Caco-2 (cell line): ENCODE measurements at places on chromosomes 16 and 17.

DNA sequence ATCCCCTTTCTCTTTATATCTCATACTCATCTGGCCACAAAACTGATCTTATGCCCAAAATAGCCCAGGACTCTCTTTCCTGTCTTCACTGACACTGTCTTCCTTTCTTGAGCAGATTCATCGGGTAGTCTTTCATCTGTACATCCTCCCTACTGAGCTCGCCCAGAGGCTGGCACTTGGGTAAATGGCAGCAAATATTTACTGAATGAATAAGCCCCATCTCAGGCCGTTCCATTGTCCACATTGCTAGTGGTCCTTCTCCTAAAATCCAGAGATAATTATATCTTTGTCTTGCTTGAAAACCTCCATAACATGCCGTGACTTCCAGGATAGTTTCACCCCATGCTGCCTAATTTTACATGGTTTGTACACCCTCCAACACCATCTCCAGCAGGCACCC is 158.1 kb upstream of the SDK2 start:
- no peak for DNase-seq

DNA sequence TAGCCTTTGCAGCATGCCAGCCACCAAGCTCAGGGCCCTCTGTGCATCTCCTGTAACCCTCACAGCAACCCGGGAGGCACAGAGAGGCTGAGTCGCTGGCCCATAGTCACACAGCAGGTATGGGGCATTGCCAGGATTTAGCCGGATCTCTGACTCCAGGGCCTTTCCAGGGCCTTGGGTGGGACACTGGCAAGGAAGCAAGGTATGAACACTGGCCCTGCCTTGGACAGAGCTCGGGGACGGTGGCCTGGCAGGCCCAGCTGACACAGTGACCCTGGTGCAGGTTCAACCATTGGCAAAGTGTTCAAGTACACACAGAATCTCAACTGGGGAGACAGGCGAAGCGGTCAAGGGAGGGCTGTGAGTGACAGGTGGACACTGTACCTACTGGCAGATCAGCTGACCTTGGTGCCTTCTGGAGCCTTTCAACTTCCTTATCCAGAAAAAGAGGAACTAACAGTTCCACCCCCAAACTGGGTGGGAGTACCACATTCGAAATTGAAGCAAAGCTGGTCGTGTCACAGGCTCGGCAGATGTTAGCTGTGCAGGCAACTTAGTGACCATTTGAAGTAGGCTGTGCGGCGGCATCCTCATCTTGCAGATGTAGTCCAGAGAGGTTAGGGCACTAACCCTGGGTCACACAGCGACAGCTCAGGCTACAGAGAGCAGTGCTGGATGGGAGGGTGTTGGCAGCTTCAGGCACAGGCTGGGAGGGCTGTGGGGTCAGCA is 287.4 kb downstream of the SEC14L1 start:
- DNase-seq = no peak

DNA sequence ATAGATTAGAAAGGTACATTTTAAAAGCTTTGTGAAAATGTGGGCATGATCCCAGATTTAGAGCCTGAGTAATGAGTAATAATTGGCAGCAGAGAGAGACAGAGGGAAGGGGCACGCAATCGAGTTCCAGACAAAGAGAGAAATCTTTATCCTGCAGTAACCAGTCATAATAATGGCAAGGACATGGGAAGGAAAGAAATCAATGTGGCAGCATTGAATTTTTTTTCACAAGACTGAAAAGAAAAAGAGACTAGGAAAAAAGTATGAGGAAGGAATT is 790.8 kb upstream of the SOX9 start:
- no peak for DNase-seq

DNA sequence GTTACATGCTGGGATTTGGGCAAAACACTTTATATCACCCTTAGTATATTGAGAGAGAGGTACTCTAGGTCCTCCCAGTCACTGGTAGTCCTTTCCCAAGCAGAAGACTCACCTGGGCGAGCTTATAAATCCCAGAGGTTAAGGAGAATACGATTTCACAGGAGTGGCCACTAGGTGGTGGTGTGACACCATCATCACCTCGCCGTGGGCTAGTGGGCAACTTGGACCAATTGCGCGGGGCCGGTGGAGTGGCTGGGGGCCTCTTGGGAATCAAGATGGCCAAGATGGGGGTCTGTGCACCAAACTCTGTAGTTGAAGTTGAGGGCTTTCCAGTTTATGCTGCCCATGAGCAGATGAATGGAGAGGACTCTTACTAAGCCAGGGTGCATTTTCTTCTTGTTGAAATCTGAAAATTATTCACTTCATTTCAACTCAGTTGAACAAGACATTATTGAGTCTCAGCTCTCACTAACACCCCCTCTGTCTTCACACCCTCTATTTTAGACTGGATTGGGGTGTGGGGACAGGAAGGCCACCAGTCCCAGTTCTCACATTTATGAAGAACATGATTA is 38.2 kb upstream of the PIRT start:
- DNase-seq = peak; percentile 54

DNA sequence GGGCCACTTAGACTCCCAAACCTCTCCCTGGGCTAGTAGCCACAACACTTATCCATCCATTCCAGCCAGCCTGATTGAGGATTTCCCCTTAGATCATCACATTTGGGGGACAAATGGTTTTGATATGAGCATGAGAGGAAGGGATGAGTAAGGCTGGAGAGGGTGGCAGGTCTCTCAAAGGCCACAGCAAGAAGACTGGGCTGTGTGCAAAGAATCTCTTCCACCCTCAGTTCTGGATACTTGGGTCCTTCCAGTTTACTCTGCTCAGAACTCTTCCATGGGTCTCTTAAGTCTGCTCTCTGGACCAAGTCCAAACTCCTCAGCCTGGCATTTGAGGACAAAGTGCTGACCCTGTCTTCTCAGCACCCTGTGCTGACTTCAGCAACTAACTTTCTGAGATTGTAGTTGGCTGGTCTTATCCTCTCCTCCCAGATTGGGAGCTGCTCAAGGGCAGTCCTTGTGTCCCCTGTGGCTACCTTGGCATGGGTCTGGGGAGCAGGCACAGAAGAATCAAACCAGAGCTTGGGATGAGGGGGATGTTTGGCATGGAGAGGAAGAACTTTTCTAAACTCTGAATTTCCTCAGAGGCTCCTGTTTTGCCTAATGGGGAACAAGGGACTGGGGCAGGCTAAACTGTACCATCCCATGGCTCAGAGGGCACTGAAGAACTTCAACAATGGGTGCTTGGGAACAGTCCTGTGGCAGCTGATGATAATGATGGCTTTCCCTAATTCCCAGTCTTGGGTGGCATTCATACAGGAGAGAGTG is 3.1 kb upstream of the NFATC3 start:
- DNase-seq = no peak

GRCh38 chr16:31833047-31833446 is 40.6 kb upstream of the ZNF267 start:
- no peak for DNase-seq

DNA sequence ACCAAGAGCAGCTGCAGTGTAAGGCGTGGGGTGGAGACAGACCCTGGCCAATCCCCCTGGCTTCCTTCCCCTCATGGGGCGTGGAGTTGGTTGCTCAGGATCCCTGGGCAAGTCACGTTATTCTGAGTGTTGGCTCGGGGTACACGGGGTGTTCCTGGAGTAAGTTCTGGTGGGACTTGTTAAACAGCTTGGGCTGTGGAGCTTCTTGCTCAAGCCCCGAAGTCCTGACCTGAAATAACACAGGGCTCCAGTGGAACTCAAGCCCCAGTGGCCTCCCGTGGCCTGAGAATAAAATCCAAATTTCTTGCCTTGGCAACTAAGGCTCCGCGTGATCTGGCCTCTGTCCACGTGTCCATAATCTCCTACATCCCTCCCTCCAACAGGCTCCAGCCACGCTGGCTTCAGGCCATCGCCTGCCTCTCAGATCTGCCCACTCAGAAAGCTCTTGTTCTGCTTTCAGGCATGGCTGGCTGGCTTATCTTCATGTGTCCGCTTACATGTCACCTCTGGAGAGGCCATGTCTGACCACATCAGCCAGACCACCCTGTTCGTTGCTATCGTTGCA is 49.3 kb upstream of the BCO1 start:
- no peak for DNase-seq

GRCh38 chr16:82264756-82265155 is 94.7 kb upstream of the MPHOSPH6 start:
- DNase-seq = no peak

GRCh38 chr17:39706921-39707337 is 7.1 kb downstream of the ERBB2 start:
- no peak for DNase-seq

DNA sequence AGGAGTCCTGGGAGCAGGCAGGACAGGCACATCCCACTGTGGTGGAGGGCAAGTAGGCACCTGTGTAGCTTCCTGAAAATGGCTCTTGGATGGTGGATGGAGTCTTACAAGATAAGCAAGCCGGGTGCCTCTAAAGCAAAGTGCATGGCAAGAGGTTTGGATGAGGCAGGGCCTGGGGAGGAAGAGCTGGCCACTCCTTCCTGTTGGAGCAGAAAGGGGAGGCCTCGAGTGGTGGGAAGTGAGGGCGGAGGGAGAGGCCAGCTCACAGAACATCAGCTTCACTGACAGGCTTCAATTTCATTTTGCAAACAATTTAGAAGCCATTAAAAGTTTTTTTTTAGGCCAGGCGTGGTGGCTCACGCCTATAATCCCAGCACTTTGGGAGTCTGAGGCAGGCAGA is 31.0 kb downstream of the CD300A start:
- no peak for DNase-seq

- peak; percentile 58 for DNase-seq
These were observed 67.5 kb downstream of the SEC14L1 start for GRCh38 chr17:77208217-77208808.

GRCh38 chr16:89623511-89624261 is 10.2 kb downstream of the DPEP1 start:
- no peak for DNase-seq

DNA sequence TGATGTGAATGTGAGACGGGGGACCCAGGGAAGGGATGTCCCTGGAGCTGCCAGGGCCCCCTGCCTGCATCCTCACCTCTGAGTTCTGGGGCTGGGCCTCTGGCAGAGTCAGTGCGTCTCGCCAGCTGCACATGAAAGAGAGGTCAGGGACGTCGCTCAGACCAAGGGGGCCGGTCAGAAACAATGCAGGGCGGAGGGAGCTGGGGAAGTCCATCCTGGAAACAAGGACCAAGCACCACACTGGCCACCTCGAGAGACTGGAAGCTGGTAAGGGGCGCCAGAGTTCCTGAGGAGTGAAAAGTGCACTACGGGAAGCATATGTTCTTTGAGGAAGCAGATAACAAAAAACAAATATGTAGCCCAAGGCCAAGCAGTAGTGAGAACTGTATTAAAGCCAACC is 2.1 kb downstream of the TAF1C start:
- DNase-seq = no peak

DNA sequence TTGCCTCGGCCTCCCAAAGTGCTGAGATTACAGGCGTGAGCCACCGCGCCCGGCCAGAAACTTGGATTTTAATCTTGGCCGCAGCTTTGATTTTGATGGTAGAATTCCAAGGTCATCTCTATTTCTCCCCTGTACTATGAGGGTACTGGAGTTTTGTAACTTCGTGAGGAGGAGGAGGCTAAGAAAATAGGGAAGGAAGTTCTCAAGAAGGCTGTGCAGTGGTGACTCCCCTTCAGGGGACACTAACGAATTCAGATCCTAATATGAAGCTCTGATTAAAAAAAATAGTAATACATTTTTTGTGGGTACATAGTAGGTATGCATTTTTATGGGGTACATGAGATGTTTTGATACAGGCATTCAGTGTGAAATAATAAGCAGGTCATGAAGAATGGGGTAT is 55.9 kb downstream of the LDHD start:
- no peak for DNase-seq

GRCh38 chr16:78962457-78962929 is 638.0 kb downstream of the MAF start:
- no peak for DNase-seq

DNA sequence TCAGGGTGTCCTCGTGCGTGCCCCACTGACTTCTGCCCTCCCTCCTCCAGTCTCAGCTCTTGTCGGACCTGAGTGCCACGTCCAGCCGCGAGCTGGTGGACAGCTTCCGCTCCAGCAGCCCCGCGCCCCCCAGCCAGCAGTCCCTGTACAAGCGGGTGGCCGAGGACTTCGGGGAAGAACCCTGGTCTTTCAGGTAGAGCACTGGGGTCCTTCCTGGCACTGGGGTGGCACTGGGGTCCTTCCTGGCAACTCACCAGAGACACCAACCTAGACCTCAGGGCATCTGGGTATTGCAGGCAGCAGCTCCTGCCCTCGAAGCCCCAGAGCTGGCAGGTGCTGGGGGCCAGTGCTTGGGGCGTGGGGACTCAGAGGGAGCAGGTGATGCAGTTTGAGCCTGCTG is 25.0 kb downstream of the SGSH start:
- no peak for DNase-seq

DNA sequence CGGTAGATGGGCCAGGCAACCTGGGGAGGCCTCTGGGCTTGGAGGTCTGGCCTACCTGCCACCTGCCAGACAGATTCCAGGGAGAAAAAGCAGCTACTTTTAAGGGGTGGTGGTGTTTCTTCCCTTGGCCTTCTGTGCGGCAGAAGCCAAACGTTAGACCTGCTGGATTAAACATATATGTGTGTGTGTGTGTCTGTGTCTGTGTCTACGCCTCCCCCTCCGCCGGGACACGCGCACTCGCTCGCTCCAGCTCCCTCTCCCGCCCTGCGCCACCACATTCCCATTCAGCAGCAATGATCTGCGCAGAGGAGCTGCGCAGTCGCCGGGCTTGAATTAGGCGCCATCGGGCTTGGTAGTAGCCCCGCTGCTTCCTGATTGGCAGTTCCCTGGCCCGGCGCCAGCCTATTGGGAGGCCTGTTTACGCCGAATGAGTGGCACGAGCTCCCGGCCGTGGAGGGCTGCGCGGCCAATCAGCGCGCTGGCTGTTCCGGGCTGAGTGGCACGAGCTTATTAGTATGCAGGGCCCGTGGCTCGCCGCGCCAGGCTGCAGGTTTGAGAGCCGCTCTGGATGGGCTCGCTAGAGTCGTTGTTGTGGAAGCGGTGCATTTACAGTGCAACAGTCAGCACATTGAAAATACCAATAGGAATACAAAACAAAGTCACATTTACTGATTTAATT is at the start of gene BAHCC1:
BAHCC1 (plus strand) TSS at position 537 of the 679 bp plus-strand sequence. CDS start 4,283 bp downstream, outside the sequence.
- DNase-seq = peak; percentile 100

GRCh38 chr17:32120141-32120540 is 22.2 kb upstream of the RHOT1 start:
- DNase-seq = no peak

GRCh38 chr17:68600931-68601564 is at the start of gene FAM20A:
Gene FAM20A, minus strand, starts transcription at chr17:68601367. Its CDS starts 701 bp downstream, at chr17:68600666.
- peak; percentile 18 for DNase-seq
